ENCODE measurements at places on chromosomes 5 and 9. TPM values are rescaled to one million over a fixed set of nuclear protein-coding genes. Genes with fewer than 3 reads are reported as not detected.
A peak's percentile ranks its signal among the peaks of the same experiment; 100 is the strongest.

The FOXE1 gene
- total RNA-seq, result under 0.01 TPM

The PAEP gene
- not detected for total RNA-seq

The ZNF300 gene
- 9.4 TPM for total RNA-seq

DNA sequence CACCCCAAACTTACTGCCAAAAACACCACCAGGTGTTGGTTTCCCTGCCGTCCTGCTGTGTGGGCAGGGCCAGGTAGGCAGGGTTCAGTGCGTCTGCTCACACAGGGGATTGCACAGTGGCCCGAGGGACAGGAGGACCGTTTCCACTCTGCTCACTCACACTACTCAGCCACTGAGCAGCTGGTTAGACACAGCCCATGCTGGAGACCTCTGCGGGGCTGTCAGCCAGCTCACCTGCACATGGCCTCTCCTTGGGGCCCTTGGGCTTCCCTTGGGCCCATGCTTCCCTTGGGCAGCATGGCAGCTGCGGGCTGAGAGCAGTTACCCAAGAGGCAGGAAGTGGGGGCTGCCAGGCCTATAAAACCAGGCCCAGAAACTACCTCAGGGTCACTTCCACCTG, 79.0 kb downstream of the SYK start:
- DNase-seq, result no peak

DNA sequence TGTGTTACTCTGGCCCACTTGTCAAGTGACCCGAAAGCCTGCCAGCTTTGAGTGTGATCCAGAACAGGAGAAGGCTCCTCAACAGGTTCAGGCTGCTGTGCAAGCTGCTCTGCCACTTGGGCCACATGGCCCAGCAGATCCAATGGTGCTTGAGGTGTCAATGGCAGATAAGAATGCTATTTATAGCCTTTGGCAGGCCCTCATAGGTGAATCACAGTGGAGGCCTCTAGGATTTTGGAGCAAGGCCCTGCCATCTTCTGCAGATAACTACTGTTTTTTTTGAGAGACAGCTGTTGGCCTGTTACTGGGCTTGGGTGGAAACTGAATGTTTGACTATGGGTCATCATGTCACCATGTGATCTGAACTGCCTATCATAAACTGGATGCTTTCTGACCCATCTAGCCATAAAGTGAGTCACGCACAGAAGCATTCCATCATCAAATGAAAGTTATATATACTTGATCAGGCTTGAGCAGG, 180.8 kb downstream of the CARTPT start:
- peak; percentile 44 for DNase-seq

GRCh38 chr9:121909111-121909510, 184.0 kb downstream of the TTLL11 start:
- DNase-seq, result no peak

All from Daoy (cell line).